ENCODE measurements at places on chromosomes 3 and 15.

- DNase-seq, result no peak
Measured at GRCh38 chr3:197428117-197428801, 127.5 kb downstream of the BDH1 start.

DNA sequence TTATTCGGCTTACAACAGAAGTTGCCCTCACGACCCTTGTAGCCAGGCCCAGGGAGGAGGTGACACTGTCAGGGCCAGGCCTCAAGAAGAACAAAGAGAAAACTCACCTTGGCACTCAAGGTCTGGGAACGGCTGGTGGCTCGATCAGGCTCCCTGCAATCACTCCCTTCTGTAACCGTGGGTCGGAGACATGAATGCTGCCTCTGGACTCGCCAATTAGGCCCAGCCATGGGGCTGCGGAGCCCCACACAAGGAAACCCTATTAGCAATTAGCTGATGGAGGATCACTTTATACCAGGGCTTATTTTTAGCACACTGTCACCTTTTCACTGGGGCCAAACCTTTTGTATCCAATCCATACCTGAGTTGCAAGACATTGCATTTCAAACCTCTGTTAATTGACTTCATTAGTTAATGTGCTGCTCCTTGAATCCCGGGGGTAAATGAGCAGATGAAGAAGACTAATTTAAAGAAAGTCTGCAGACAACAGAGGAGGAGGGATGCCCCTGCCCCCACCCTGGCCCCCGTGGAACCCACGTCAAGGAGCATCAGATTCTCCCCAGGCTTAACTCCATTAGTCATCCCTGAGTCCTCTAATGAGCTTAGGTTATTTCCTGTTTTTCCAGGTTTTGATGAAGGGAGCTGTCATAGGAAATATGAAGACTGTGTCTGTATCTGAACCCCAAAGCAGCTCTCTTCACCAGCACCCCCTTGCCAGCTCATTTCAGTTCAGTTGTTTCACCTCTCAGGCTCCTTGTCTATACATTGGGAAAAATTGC, 255.3 kb downstream of the RORA start:
- DNase-seq, result no peak

DNA sequence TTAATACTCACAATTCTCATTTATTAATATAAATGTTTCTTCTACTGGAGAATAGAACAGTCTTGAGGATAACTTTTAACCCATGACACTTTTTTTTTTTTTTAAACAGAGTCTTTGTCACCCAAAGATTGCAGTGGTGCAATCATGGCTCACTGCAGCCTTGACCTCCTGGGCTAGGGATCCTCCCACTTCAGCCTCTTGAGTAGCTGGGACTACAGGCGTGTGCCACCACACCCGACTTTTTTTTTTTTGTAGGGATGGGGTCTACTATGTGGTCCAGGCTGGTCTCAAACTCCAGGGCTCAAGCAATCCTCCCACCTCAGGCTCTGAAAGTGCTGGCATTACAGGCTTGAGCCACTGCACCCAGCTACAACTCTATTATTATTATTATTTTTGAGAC, 34.5 kb downstream of the PIK3CB start:
- no peak for DNase-seq

- no peak for DNase-seq
Measured at GRCh38 chr3:165614337-165614736, 222.9 kb downstream of the BCHE start.

- no peak for DNase-seq
Measured at GRCh38 chr3:98565237-98565643, 28.2 kb downstream of the CPOX start.

GRCh38 chr15:67192185-67192820, 62.2 kb downstream of the AAGAB start:
- DNase-seq, result no peak

- no peak for DNase-seq
Measured at GRCh38 chr3:64026346-64026745, 3.1 kb upstream of the PSMD6 start.

DNA sequence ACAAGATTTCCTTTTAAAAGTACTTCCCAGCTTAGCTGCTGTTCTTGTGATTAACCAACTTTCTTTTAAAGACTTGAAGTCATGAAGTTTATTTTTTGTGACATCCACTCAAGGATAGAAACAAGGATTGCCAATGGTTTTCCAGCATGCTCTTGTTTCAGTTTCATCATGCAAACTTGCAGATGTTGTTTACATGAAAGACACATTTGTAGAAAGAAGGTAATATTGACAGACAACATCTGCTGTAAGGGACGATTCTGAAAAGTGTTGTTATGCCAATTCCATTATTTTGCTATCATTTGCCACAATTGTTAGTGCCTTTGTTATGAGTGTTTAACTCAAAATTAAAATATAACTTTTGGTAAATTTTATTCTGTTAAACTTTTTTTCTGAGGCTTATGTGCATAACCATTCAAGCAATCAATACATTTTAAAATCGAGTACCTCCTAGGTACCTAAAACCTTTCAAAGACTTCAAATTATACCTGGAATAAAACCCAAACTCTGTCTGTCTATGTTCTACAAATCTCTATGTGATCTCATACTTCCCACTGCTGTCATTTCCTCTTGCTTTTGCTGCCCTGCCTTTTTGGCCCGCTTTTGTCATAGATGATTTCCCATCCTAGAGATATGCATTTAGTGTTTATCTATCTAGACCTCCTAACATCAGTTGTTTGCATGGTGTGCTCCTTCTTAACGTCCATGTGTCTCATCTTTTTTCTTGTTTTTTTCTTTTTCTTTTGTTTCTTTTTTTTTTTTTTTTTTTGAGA, 630.4 kb downstream of the NR2F2 start:
- DNase-seq, result no peak

DNA sequence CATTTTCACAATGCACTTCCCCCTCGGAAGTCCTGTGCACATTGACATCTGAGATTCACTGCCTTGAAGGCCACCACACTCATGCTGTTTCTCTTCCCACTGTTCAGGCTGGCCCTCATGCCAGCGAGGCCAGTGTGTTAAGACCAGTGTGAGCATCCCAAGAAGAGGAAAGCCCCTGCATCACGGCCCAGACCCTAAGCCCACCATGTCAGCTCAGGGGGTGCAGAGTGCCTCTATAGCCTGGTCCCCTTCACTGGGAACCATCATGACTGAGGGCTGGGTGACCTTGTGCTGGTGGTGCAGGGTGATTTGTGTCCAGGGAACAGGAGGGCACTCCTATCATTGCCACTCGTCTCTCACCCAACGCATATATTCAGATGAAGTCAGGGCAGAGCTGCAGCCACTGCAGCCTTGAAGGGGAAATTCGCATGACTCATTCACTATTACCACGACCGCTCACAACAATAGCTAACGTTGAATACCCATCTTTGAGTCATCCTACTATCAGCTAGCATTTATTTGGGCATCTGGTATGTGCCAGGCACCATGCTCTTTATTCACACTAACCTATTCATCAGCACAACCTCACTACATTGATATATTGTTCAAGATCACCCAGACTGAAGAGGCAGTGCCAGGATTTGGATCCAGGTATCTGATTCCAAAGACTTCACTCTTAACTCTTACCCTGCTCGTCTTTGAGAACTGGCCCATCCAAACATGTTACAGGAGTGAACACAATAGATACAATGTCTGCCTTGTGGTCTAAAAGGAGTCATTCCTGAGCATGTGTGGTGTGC, 58.8 kb upstream of the SLC6A11 start:
- no peak for DNase-seq

DNA sequence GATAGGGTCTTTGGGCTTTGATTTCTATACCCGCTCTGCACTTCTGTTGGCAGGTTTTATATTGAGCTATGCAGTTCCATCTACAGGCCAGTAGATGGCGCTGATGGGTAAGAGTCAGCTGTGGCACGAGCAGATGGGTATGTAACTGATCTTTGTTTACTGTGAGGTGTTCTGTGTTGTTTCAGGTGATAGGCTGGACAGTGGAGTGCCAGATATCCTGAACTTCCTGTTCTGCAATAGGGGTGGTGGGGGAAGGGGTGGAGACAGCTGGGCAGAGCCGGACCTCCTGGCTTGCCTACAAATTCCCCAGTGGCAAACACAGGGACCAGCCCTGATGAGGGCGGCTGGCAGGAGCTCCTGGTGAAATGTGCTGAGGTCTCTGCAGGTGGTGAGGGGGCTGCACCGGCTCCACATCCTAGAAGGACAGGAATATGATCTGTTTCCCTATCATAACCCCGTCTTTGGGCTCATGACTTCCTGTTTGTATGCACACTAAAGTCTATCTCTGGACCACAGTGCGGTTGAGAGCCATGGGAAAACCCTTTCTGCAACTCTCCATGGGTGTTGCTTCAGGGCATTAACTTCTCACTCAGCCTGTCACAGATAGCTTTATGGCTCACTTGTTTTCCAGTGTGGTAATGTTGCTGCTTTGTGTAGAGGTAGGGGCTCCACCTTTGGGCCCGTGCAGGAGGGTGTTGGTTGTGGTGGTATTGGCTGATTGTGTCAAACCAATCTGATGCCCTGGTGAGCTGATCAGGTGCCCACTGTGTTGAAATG, 13.4 kb upstream of the FAM98B start:
- no peak for DNase-seq

DNA sequence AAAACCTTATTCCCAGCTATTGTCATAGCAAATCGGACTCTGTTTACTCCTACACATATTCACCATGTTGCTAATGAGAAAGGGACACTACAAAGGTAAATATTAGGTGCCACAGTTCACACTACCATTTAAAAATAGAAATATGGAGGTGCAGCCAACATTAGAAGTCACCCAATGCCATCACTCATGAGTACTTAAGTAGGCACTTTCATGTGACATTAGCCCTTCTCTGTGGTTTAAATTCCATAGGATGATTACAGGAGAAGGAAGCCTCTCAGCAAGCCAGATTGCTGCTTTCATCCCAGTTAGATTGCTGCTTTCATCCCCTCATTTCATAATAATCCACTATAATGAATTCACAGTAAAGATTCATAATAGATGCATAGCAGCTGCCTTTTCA, 376.8 kb upstream of the ALCAM start:
- no peak for DNase-seq

DNA sequence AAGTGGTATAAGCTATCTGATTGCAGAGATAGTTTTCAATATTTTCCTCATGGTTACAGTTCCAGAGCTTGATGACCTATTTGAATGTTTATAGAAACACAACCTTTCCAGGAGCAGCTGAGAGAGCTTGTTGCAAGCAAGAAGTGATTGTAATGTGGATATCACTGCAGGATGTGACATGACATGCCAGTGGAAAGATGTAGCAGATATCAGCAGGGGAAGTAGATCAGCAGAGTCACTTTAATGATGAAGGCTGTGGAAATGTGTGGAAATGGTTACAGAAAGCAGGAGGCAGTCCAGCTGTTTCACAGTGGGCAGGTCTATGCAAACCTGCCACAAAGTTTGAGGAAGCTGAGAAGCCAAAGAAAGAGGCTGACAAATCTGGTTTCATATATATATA, 21.0 kb downstream of the TMEM158 start:
- no peak for DNase-seq

- DNase-seq, result no peak
Measured at GRCh38 chr15:74995779-74996765, 709 bp downstream of the SCAMP5 start.

DNA sequence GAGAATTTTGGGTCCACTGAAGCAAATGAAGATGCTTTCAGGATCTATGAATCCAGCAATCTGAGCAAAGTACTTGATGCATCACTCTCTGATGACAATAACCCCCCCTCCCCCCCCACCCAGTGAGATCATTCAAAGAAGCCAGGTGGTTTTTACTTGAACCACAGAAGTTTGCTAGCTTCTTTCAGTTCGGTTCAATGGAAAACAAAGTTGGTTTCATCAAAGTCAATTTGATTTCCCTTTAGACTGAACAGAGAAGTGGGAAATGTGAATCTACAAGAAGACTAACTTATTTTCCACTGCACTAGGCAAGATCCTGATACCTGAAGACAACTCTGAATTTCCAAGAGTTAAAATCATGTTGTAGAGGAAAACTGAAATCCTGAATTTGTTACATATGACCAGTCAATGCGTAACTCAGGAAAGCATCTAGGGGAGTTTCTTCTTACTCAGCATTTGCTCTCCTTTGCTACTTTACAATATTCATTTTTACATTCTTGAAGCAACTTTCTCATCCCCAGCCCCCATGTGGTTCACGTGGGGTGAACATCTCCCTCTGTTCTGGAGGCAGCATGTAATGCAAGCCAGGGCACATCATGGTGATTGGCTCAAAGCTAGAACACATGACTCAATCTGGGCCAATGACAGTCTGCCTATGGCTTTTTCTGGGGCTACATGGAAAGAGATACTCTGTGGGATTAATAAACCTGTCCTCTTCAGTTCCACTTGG, 572.6 kb downstream of the FOXP1 start:
- no peak for DNase-seq

DNA sequence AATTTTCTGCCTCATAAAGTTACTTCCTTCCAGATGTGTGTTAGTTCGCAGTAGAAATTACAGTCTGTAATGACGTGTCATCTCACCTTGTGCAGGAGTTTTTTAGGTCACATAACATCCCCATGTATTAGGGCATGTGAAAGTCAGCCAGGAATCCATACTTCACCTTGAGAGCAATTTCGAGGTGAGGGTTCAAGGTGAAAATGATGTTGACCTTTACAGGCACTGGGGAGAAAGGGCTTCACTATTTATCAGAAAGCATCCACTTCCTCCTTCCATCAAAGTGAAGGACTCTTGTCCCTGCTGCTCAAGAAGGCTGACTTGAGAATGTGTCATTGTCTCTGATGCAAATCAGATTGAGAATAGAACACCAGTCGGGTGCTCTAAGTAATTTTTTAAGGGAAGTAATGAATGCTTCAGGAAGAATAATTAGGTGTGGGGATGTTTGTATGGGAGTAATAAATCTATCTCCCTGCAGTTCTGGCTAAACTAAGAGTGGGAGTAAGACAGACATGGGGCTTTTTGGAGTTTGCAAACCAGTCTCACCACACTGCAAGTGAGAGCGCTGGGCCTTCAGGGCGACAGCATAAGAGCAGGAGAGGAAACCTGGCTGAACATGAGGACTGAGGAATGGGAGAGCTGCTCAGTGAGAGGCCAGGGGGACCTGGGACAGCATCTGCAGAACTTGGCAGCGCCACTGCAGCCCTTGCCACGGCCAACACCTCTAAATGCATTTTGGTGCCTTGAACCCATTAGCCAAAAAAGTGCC, 85.9 kb upstream of the IL12A start:
- DNase-seq, result no peak

DNA sequence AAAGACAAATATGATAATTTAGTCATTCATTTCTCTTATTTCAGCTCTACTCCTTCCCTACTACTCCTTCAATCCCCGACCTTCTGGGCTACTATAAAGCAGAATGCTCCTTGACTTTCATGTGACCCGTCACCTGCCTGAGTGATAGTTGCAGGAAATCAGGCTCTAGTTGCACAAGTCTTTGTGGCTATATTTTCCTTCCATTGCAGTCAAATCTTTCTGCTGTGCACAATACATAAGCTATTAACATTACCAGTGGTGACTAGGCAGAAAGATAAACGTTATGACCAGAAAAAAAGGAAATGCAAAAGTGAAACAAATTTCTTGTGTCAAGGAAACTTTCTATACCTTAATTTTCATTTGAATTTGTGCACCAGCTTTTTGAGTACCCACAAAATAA, 2.3 kb downstream of the SUCNR1 start:
- no peak for DNase-seq

GRCh38 chr3:24829629-24830229, 335.1 kb upstream of the THRB start:
- peak; percentile 50 for DNase-seq

Measured in Right ventricle myocardium inferior (tissue), 1 donor.